ENCODE measurements at places on chromosomes 5 and 9. TPM values are rescaled to one million over a fixed set of nuclear protein-coding genes. Genes with fewer than 3 reads are reported as not detected.

Gene SPATA31C2
- polyA plus RNA-seq, result not detected

- DNase-seq, result no peak
These were observed 171.5 kb downstream of the SSBP2 start for GRCh38 chr5:81579262-81579924.

GRCh38 chr9:27487927-27488326 is 36.2 kb upstream of the IFNK start:
- DNase-seq, result no peak

DNA sequence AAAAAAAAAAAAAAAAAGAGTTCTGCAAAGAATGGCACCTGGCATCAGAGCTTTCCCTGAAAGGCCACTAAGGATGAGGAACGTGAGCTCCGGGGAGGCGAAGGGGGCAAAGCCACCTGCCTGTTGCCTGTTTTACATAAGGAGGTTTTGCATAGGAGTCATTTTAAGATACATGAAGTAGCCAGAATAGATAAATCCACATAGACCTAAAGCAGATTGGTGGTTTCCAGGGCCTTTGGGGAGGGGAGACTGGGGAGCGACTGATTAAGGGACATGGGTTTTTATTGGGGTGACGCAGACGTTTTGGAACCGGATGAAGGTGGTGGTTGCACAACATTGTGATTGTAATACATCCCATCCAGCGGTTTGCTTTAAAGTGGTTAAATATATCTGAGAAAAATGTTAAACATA is 7.1 kb downstream of the NEK6 start:
- DNase-seq, result no peak

DNA sequence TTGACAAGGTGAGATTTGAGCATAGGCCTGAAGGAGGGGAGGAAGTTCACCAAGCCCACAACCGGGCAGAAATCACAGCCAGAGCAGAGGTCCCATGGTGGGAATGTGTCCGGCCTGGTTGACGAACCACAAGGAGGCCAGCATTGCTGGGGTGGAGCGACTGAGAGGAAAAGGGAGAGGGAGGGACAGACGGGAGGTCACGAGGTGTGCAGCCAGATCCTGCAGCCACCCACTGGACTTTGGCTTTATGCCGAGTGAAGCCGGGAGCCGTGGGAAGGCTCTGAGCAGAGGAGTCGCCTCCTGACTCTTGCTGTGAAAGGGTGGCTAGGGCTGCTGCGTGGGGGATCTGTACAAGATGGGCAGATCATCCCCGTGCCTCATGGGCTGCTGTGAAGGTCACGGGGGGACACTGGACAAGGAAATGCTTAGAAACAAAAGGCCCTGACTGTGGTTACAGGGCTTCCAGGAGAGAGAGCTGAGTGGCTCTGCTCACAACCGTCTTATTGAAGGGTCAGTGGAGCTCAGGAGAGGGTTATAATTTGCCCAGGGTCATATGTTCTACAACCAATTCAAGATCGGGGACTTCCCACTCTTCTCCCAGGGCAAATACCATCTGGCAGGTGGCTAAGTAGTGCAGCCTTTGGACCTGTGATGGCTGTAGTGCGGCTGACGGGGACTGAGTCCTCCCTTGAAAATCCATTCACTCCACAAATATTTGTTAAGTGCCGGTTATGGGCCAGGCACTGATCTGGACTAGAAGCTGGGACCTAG is 15.6 kb upstream of the CD74 start:
- no peak for DNase-seq

DNA sequence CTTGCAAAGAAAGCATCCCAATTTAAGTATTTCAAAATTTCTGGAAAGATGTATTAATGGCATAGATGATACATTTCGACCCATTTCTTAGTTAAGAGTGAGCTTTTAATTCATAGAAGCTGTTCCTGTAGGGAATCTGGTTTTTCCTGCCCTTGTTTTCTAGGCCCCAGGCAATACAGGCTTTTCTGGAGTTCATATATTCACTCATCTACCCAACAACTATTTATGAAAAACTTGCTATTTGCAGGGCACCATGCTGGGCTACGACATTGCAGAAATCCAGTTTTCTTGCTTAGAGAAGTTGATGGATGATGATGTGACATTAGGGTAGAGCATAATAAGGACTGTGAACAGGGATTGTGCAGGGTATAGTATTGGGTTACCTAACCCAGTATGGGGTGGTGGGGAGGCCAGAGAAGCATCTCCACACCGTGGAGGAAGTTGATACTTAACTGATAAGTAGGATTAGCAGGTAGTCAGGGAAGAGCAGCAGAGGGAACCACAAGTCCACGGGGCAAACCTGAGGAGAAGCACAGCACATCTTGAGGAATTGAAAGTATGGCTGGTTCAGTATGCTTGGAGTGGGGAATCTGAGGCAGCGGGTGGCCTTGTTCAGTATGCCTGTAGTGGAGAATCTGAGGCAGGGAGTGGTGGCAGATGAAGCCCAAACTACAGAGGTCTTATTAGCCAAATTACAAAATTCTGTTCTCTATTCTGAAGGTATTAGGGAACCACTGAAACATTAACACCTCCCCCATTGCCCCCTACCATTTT is 247.5 kb downstream of the ARRDC3 start:
- no peak for DNase-seq

DNA sequence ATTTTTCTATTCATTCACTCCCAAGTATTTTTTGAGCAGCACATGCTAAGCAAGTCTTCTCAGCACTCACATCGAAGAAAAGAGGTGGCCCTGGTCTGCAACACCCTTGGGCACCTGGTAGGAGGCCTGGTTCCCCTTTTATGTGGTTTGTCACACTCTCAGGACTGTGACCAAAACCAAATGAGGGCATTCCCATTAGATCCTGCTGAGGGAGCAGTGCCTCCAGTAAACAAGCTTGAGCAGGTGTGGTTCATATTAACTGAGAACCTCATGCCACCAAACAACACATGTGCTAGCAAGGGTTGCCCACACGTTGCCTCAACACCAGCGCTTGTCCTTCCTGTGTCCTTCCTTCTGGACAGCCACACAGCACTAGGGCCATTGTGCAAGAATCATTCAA is 26.9 kb upstream of the SYK start:
- DNase-seq, result no peak

Gene ESM1
- polyA plus RNA-seq, result 0.07 TPM

Gene OR1J2
- polyA plus RNA-seq, result not detected

GRCh38 chr5:36438765-36439561 is 137.3 kb upstream of the RANBP3L start:
- DNase-seq, result no peak

DNA sequence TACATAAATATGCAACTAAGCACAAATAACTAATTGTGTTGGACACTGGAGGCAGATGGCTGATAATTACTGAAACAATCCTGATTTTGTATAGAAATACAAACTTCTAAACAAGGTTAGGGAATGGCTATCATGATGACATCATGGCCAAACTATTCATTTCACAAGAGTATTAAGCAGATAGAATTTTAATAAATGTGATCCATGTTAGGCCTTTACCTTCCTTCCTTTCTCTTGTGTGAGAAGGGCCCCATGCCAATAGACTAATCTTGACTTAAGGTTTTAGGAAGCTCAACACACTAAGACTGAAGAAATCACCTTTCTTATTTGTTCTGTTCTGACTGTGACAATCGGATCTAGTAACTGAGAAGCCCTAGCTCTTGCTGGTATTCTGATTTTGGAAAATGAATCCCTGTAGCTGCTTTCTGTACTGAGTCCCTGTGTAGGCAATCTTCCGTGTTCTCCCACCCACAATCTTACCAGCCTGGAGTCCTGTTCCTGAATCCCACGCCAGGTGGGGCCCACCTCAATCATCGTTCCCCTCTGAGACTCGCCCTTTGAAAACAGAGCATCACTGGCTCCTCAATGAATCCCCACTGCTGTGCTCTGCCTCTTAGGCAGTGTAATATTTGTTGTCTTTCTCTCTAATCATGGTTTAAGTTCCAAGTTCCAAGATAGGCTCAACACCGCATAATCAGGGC is 168.7 kb upstream of the GNA14 start:
- DNase-seq, result no peak

GRCh38 chr5:107634981-107635848 is 35.5 kb downstream of the EFNA5 start:
- DNase-seq, result no peak

DNA sequence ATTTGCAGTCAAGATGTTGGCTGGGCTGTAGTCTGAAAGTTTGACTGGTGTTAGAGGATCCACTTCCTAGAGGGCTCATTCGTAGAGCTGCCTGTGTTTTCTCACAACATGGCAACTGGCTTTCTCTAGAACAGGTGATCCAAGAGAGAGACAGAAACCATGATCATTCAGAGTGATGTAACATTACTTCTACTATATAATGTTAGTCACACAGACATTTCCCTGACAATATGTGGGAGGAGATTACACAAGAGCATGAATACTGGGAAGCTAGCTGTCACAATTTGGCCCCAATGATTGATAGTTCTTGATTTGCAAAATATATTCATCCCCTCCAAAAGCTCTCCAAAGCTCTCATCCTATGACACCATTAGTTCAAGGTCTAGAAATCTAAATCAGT is 10.9 kb upstream of the TMEM161B start:
- DNase-seq, result no peak

Gene CNTNAP3
- polyA plus RNA-seq, result 6.7 TPM

Gene PAM
- polyA plus RNA-seq, result 192 TPM

DNA sequence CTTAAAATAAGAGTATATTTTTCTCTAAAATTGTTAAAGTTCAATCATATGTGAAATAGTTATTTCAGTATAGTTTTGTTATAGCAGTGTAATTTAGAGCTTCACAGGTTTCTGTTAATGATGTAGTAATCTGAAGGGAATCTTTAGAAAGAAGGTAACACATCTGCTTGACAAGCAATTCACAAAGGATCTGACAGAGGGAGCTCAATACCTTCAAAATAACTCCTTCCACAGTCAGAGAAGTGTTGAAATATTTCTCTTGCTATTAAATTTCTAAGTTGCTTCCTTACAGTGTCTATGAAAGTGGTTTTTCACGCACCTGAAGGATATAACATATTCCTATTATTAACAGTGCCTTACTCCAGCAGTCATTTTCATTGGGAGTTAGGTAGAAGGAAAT is 44.9 kb downstream of the SLC25A51 start:
- no peak for DNase-seq

GRCh38 chr5:17157916-17158529 is 59.4 kb upstream of the BASP1 start:
- peak; percentile 72 for DNase-seq

GRCh38 chr5:160833806-160834205 is 18.2 kb downstream of the ATP10B start:
- DNase-seq, result peak; percentile 41

- DNase-seq, result no peak
These were observed 6.3 kb downstream of the GPR21 start for GRCh38 chr9:123039617-123040219.

DNA sequence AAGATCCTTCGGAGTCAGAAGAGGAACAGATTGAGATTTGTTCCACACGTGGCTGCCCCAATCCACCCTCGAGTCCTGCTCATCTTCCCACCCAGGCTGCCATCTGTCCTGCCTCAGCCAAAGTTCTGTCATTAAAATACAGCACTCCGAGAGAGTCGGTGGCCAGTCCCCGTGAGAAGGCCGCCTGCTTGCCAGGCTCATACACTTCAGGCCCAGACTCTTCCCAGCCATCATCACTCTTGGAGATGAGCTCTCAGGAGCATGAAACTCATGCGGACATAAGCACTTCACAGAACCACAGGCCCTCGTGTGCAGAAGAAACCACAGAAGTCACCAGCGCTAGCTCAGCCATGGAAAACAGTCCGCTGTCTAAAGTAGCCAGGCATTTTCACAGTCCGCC is 85.9 kb downstream of the GOLPH3 start:
- no peak for DNase-seq

Gene RHOBTB3
- 7.3 TPM for polyA plus RNA-seq

Gene PCDHGB2
- 0.12 TPM for polyA plus RNA-seq

Gene BARHL1
- not detected for polyA plus RNA-seq

DNA sequence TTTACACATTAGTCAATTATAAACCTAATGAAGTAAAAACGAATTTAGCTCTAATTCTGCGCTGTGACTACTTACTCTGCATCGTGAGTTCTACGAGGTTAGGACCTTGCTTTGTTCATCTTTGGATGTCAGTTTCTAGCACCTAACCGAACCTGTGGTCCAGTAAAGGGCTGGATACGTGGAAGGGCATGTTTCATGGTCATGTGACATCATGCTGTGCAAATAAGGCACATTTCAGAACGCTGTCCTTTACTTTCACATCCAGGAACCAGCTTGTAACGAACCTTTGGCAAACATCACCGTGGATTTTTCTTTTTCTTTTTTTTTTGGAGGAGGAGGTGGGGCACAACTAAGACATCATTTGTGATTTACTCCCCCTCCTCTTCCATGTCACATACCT is 15.0 kb downstream of the BASP1 start:
- DNase-seq, result no peak

DNA sequence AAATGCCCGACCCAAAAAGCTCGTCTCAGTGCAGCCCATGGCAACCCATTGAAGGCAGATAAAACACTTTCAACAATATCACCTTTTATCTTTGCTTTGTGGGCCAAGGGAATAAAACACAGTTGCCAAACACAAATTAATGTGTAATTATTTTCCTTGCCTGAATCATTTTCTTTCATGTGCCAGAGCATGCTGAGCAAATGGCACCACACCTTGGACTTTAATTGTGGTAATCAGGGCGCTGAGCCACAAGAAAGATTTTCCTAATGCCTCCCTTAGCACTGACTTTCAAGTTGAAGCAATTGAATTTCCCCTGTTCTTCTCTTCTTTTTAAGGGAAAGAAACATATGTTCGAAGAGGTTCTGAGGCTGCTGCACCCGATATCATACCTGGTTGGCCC is 297.1 kb upstream of the MSX2 start:
- no peak for DNase-seq

GRCh38 chr5:132662004-132662401 is 4.0 kb downstream of the IL13 start:
- no peak for DNase-seq

Gene FREM1
- 0.05 TPM for polyA plus RNA-seq

GRCh38 chr9:128254855-128255759 is 20.7 kb downstream of the GOLGA2 start:
- no peak for DNase-seq

Gene TMEM252
- not detected for polyA plus RNA-seq

Gene LRRTM2
- not detected for polyA plus RNA-seq

- DNase-seq, result no peak
These were observed 8.8 kb downstream of the FAM13B start for GRCh38 chr5:138024117-138024516.

Gene WDR31
- 2.3 TPM for polyA plus RNA-seq

- no peak for DNase-seq
These were observed 92.0 kb downstream of the SH3TC2 start for GRCh38 chr5:148970876-148971275.

Gene NCS1
- 49.1 TPM for polyA plus RNA-seq

Gene PCDHA6
- 0.04 TPM for polyA plus RNA-seq

Gene GDA
- polyA plus RNA-seq, result 0.75 TPM

Gene MCIDAS
- not detected for polyA plus RNA-seq

DNA sequence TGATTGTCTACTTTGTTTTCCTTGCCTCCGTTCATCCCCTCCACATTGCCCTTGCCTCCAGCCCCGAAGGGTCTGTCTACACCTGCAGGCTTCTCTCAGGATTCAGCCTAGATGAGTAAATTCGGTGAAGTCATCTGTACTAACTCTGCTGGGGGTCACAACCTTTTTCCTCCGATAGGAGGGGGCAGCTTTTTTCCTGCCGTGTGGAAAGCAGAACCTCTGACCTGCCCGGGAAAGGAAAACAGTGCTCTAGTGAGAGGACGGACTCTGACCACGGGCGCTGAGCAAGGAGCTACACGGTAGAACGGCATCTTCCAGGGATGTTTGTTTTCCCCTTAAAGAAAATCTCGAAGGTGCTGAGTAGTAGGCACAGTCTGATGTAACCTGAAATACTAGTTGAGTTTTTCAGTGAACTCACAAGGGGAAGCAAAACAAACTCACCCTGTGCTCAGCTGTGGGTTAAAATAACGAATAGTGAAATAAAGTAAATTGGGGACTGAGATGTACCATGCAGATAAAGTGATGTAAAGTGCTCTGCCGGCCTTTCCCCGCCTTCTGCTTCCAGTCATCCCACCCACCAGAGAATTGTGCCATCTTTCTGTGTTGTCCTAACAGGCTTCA is 281.8 kb downstream of the AOPEP start:
- no peak for DNase-seq

Measured in keratinocyte (primary cell).